ENCODE measurements at places on chromosomes 6 and 20. TPM values are rescaled to one million over a fixed set of nuclear protein-coding genes. Genes with fewer than 3 reads are reported as not detected.

Gene LY6G5C
- 2.2 TPM for total RNA-seq

Gene TXLNB
- 0.76 TPM for total RNA-seq

Gene WFDC12
- not detected for total RNA-seq

Gene SLC16A10
- 2.7 TPM for total RNA-seq

Gene SLPI
- not detected for total RNA-seq

Gene ATXN1
- 40.7 TPM for total RNA-seq

Gene RFX6
- not detected for total RNA-seq

Gene REV3L
- 22.5 TPM for total RNA-seq

Gene TMEM170B
- total RNA-seq, result 1.3 TPM

Gene TMEM217
- 4.0 TPM for total RNA-seq

Gene PBOV1
- not detected for total RNA-seq

Gene RWDD2A
- total RNA-seq, result 1.6 TPM

Gene ASXL1
- total RNA-seq, result 109 TPM

Gene SALL4
- total RNA-seq, result not detected

Gene GPR63
- 2.2 TPM for total RNA-seq

Gene TMEM151B
- total RNA-seq, result not detected

Gene PI16
- total RNA-seq, result 2.7 TPM

Gene PDYN
- not detected for total RNA-seq

Gene PPP1R3G
- total RNA-seq, result 0.22 TPM

Gene DEFB114
- total RNA-seq, result not detected

Gene CRISP3
- not detected for total RNA-seq

Gene SLC35D3
- not detected for total RNA-seq

Gene TSPO2
- total RNA-seq, result not detected

Gene PIGU
- 14.3 TPM for total RNA-seq

Gene BMP7
- not detected for total RNA-seq

Gene MUC22
- total RNA-seq, result not detected

Gene TUBB1
- not detected for total RNA-seq

Gene FKBP1C
- total RNA-seq, result 0.40 TPM

Gene GATA5
- not detected for total RNA-seq

Gene GPR6
- not detected for total RNA-seq

Gene OR2H2
- total RNA-seq, result not detected

Gene VIP
- total RNA-seq, result not detected

Gene KCNK16
- total RNA-seq, result not detected

Gene TOP1
- 56.2 TPM for total RNA-seq

Gene TFAP2D
- total RNA-seq, result not detected

Gene DLL1
- 1.0 TPM for total RNA-seq

Gene TNFRSF6B
- not detected for total RNA-seq

Gene SERINC3
- 83.0 TPM for total RNA-seq

Gene BIRC7
- not detected for total RNA-seq

Gene MYL9
- 0.14 TPM for total RNA-seq

Gene RIPOR3
- total RNA-seq, result not detected

Gene MEP1A
- not detected for total RNA-seq

Gene C6orf132
- not detected for total RNA-seq

Gene HEY2
- not detected for total RNA-seq

Gene SEMG1
- total RNA-seq, result not detected

Gene CST4
- not detected for total RNA-seq

Gene PSORS1C2
- total RNA-seq, result not detected

Gene NHSL1
- total RNA-seq, result 0.29 TPM

Gene TRIM31
- not detected for total RNA-seq

Gene HLA-DRB5
- total RNA-seq, result 3.7 TPM

Gene CDK19
- 25.8 TPM for total RNA-seq

Gene TMEM200A
- total RNA-seq, result 3.6 TPM

Gene CLPSL2
- total RNA-seq, result not detected

Gene CST3
- total RNA-seq, result 0.48 TPM

Gene ASIP
- total RNA-seq, result not detected

Gene ACAT2
- 83.3 TPM for total RNA-seq

Gene SNAI1
- total RNA-seq, result not detected

Gene PROKR2
- total RNA-seq, result not detected

Gene CASS4
- total RNA-seq, result 5.8 TPM

Gene BMP6
- total RNA-seq, result not detected
